ENCODE measurements at places on chromosomes 4 and X.

GRCh38 chrX:119539872-119540271 lies 25.3 kb downstream of the STEEP1 start:
- no peak for DNase-seq

DNA sequence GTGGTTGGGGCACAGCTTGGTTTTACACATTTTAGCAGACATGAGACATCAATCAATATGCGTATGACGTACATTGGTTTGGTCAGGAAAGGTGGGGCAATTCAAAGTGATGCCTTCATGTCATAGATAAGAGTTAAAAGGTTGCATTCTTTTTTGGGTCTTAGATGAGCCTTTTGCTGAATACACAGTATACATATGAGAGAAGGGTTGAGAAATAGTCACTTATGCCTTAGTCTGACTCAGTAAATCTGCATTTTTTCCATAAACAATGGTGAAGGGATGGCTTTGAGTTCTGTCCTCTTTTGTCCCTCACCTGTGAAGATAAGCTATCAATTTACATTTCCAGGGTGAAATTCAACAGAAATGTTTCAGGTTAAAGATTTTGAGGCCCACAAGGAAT lies 43.9 kb upstream of the UGT2B15 start:
- no peak for DNase-seq

GRCh38 chrX:129139837-129140598 lies 383.3 kb downstream of the SMARCA1 start:
- DNase-seq = no peak

DNA sequence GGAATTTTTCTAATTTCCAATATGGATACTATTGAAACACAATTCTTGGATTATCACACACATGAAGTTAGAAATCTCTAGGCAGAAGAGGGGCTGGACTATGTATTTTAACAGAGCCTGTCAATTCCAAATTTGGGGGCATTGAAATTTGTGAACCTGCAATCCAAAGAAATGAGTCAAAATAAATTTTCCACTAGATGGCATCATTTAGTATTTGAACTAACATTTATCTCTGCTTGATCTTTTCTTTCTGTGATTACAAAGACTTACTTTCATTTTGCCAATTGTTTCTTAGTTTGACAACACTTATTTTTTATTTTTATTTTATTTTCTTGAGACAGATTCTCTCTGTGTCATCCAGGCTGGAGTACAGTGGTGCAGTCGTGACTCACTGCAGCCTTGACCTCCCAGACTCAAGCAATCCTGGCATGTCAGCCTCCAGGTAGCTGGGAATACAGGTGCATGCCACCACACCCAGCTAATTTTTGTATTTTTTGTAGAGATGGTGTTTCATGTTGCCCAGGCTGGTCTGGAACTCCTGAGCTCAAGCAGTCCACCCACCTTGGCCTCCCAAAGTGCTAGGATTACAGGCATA lies 2.7 kb upstream of the PYURF start:
- DNase-seq = no peak

- DNase-seq = no peak
Observed at GRCh38 chr4:30929649-30930048, 209.5 kb downstream of the PCDH7 start.

DNA sequence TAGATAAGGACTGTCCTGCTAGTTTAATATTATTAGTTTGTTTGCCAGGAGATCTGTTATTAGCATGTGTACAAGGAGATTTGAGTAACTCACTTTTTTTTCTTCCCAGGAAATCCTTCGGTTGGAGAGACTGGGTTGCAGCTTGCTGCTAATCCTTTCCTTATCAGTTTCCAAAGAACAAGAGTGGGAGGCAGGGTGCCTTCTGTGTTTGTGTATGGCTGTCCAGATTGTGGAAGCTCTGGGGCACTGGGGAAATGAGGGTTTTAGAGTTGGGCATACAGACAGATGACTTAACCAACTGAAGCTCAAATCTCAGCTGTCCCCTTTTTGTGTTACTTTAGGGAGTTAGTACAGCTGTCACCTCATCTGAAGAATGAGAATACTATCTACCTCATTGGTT lies 12.6 kb upstream of the SUPT20HL1 start:
- no peak for DNase-seq

- no peak for DNase-seq
Observed at GRCh38 chr4:168685136-168685809, 188.4 kb downstream of the PALLD start.

DNA sequence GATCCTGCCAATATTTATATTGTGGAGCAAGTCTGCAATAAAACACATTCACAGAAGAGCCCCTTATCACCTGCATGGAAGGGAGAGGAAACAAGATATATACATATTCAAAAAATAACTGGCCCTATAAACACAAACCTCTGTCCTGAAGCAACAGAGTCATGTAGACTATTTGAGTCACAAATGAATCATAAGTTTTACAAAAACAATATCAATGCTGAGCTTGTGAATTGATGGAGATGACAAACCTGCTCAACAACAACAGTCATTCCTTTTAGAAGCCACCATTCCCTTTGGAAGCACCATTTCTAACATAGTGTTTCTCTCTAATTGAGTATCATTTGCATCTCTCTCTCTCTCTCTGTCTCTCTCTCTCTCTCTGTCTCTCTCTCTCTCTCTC lies 313.9 kb downstream of the MID1IP1 start:
- DNase-seq = no peak
